ENCODE measurements at places on chromosomes 6 and 20. TPM values are rescaled to one million over a fixed set of nuclear protein-coding genes. Genes with fewer than 3 reads are reported as not detected.
A peak's percentile ranks its signal among the peaks of the same experiment; 100 is the strongest.

GRCh38 chr20:36756496-36756895 lies 10.6 kb upstream of the NDRG3 start:
- H3K36me3 ChIP-seq, result peaks cover 7% of the 10 kb centered on the region
- peaks cover 6% of the 10 kb centered on the region for H3K4me1 ChIP-seq
- H3K27me3 ChIP-seq, result no peaks in the 10 kb centered on the region
- no peak overlapping the region for H3K4me3 ChIP-seq
- peak overlapping the region; percentile 100 for H3K27ac ChIP-seq

DNA sequence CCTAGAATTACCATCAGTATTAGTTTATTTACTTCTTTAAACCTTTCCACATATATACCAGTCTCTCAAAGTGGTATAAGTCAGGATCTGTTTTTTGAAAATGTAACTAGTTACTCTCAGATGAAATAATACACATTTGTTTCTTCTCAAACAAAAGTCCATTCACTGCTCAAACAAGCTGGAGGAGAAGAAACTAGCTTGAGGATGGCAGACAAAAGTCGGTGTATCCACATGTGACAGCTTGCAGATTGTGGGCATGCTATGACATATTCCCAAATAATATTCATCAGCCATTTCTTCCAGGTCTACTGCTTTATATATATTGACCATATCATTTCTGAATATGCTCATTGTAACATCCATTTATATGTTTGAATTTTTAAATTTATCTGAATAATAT lies 197.4 kb upstream of the KCNQ5 start:
- H3K4me1 ChIP-seq, result peaks cover 19% of the 10 kb centered on the region
- peaks cover 2% of the 10 kb centered on the region for H3K27me3 ChIP-seq
- H3K4me3 ChIP-seq, result no peak overlapping the region
- no peaks in the 10 kb centered on the region for H3K36me3 ChIP-seq

GRCh38 chr6:169845426-169846285 lies 94.2 kb downstream of the ERMARD start:
- H3K4me1 ChIP-seq, result peaks cover 15% of the 10 kb centered on the region
- no peaks in the 10 kb centered on the region for H3K36me3 ChIP-seq
- peaks cover 4% of the 10 kb centered on the region for H3K27me3 ChIP-seq
- no peak overlapping the region for H3K4me3 ChIP-seq
- DNase-seq, result no peak

GRCh38 chr20:58388028-58388601 lies 914 bp upstream of the VAPB start:
- peaks cover 19% of the 10 kb centered on the region for H3K4me1 ChIP-seq
- H3K27ac ChIP-seq, result no peak overlapping the region
- no peak overlapping the region for H3K4me3 ChIP-seq
- peaks cover 4% of the 10 kb centered on the region for H3K27me3 ChIP-seq

DNA sequence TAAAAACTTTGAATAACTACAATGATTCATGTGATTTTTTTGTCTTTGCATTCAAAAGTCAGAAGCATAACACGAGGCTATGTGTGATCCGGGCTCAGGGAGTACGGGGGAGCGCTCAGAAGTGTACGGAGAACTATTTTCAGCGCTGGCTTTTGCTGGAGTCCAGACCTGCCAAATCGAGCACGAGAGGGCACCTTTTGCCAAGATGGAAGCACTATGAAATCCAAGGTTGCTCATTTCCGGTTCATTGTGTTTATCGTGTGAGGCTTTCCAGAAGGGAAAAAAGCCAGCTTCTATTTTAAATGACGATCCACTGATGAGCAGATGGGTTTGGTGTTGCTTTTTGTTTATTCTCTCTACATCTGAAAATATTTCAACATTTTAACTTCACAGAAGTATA lies 11.3 kb downstream of the RAMACL start:
- H3K27ac ChIP-seq, result no peak overlapping the region
- peaks cover 25% of the 10 kb centered on the region for H3K4me1 ChIP-seq
- H3K4me3 ChIP-seq, result no peak overlapping the region
- no peak for DNase-seq

DNA sequence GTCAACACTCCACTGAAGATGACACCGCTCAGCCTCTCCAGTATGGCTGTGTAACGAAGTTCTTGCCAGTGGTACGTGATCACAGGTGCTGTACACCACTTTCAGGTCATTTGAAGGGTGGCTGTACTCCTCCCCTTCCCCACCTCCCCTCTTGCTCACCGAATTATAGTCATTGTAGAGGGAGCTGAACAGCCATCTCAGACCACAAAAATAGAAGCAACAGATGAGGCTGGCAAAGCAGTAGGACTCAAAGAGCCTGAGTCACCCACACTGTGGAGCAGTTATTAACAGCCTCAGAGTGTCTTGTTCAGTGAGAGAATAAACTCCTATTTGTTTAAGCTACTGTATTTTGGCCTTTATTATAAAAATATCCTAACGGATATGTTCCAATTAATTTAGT lies 192.5 kb upstream of the MCHR2 start:
- peaks cover 3% of the 10 kb centered on the region for H3K27me3 ChIP-seq
- H3K4me3 ChIP-seq, result no peak overlapping the region
- no peak for DNase-seq
- H3K4me1 ChIP-seq, result peaks cover 2% of the 10 kb centered on the region

DNA sequence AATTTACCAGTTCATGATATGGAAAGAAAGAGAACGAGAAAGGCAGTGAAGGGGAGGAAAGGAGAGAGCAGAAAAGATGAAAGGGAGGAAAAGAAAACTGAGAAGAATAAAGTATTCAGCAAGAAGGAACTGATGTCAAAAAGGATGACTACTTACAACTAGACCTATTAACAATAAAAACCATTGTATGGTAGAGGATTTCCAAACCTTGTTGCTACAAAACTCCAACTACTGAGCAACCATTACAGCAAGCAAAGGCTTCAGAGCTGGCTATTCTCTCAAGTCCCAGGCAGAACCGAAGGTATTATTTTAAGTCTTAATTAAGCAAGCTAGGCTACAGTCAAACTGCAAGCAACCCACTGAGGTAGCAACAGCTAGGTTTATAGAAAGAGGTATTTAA lies 142.2 kb downstream of the BTBD9 start:
- no peak overlapping the region for H3K27ac ChIP-seq
- peaks cover 2% of the 10 kb centered on the region for H3K27me3 ChIP-seq
- no peak overlapping the region for H3K4me3 ChIP-seq
- DNase-seq, result no peak
- H3K4me1 ChIP-seq, result no peaks in the 10 kb centered on the region

DNA sequence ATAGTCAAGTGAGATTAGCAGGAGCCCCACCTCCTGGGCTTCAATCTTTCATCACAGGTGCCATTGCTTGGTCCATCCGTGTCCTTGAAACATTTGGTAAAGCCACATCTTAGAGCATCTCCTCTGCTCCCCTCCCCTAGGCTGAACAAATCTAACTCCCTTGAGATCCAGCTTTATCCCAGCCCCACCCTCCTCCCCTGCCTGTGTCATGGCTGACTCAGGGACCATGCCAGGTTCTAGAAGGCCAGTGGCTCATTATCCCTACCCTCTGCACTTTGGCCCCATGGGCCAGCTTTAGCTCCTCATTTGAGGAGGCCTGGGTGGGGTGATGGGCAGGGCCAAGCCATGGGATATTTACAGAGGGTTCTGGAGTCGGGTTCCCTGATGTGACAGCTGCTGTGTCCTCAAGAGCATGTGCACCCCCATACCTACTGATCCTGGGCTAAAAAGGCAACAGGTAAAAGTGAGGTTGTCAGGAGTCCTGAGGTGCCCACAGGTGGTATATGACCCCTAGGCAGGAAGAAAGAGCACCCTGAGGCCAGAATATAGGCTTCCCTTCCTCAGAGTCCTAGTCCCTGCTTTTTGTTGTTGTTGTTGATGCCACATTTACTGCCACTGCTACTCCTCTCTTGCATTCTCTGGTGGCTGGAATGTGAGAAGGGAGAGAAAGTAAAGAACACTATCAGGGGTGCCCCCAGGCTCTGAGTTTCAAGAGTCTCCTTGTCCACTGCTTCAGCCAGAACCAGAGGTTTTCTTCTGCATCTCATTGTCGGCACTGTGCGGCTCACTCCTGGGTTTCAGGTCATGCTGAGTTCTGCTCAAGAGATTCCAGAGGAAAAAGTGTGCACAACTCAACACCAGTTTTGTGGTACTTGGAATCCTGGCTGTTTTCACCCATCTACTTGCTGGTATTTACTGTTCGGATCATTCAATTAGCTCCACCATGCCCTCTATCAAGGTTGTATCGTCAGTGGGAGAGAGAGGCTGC lies 228.4 kb downstream of the LRFN2 start:
- no peaks in the 10 kb centered on the region for H3K36me3 ChIP-seq
- no peak overlapping the region for H3K27ac ChIP-seq
- DNase-seq, result no peak
- no peak overlapping the region for H3K4me3 ChIP-seq

DNA sequence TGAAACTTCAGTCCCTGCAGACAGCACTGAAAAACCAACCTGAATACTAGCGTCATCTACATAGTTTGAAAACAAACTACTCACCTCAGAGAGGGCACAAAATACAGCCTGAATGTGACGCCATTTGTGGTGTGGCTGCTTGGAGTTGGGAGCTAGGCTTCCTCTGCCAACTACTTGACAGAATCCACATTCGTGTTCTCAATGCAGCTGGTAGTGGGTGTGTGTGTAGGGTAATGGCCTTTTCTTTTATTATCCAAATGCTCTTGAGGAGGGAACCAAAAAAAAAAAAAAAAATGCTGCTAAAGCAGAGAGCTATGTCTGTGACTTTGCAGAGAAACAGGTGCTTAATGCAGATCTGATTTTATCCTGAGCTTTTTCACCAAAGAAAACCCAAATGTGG lies 207.8 kb downstream of the OTOR start:
- H3K4me3 ChIP-seq, result no peak overlapping the region
- no peaks in the 10 kb centered on the region for H3K27me3 ChIP-seq
- DNase-seq, result no peak
- no peaks in the 10 kb centered on the region for H3K36me3 ChIP-seq

GRCh38 chr6:152316024-152316423 lies 321.1 kb downstream of the SYNE1 start:
- DNase-seq, result no peak
- peaks cover 6% of the 10 kb centered on the region for H3K4me1 ChIP-seq
- H3K4me3 ChIP-seq, result no peak overlapping the region
- H3K27ac ChIP-seq, result no peak overlapping the region

GRCh38 chr6:146871611-146872425 lies 273.0 kb downstream of the ADGB start:
- H3K4me1 ChIP-seq, result peaks cover 5% of the 10 kb centered on the region
- H3K36me3 ChIP-seq, result no peaks in the 10 kb centered on the region
- DNase-seq, result no peak
- no peak overlapping the region for H3K4me3 ChIP-seq
- no peak overlapping the region for H3K27ac ChIP-seq

DNA sequence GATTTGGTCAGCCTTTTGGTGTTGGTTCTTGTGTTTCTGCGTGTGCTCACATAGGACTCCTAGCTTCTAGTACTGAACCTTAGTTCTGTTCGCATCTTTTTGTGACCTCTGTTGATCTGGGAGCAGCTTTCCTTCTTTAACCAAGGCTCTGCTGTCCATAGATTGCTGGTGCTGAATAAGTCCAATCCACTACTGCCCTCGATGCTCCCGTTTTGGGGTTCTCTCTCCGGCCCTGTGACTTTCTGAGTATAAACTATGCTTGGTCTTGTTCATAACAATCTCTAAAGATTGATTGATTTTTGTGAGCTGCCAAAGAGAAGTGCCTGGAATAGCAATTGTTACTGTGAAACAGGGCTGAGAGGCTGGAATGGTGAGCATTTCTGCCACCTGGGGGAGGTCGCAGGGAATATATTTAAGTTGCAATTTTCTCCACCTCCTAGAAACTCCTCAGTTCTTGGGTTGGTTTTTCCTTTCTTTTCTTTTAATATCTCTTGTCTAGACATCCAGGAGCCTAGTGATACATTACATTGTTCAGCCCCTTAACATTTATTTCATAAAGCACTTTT lies 422.9 kb upstream of the CHD6 start:
- H3K36me3 ChIP-seq, result peaks cover 13% of the 10 kb centered on the region
- H3K27me3 ChIP-seq, result peaks cover 1% of the 10 kb centered on the region
- no peak for DNase-seq
- no peak overlapping the region for H3K27ac ChIP-seq
- H3K4me3 ChIP-seq, result no peak overlapping the region

DNA sequence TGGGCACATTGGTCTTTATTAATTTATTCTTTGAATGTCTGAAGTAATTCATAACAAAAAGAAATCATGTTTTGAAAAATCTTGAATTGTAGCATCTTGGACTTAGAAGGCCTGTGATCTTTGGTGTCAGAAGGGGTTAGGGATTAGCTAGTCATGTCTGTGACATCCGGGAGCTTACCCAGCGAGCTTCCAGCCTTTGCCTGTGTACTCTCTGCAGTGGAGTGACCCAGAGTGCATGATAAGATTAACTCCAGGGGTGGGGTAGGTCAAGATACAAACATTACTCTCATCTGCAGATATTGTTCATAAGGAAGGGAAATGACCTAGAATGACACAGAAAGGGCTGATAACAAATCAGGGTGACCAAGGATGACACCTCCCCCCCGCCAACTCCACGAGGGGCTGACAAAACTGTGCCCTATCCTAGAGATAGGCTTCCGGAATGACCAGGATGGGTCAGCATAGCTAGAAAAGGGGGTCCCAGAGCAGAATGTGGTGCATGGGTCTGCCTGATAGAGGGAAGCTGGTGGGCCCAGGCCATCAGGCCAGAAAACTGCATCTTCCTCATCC lies 56.6 kb upstream of the BLCAP start:
- H3K27me3 ChIP-seq, result peaks cover 7% of the 10 kb centered on the region
- no peak overlapping the region for H3K27ac ChIP-seq
- no peak overlapping the region for H3K4me3 ChIP-seq
- H3K36me3 ChIP-seq, result no peaks in the 10 kb centered on the region
- no peak for DNase-seq

DNA sequence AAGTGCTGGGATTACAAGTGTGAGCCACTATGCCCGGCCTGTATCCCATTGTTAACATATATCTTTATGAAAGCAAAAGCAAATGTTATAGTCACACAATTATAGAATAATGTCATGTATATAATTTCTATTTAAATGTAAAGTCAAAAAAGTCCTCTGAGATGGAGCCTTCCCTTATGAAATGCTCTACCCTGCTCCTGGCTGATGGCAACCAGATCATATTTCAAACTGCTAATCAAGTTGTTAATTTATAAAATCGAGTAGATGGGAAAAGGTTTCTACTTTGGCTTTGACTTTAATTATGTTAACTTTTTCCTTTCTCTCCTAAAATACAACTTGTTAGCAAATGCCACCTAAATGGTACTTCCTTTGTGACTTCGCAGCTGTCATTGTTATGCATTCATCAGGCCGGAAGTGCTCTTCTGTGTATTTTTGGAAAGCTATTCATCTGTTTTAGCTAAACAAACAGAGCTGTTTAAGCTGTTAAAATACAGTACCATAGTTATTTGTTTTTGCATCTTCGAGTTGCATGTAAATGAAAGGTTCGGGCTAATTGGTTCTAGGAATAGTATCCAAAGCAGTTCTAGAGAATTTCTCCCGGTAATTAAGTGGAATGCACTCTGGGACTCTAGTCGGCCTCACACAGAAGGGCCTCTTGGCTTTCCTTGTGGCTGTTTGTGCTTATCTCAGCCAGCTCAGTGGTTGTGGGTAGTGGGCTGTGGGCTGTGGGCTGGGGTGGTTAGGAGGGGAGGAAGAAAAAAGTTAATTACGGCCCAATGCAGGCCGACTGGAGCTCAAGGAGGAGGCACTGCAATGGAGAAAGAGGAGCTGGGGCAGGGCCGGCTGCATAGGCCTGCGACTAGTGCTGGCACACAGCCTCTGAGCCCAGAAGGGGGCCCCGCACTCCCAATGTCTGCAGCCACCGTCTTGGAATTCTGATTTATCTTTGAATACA lies 34.8 kb downstream of the SLC35D3 start:
- peak; percentile 58 for DNase-seq
- H3K36me3 ChIP-seq, result no peaks in the 10 kb centered on the region
- peaks cover 38% of the 10 kb centered on the region for H3K4me1 ChIP-seq
- H3K27me3 ChIP-seq, result peaks cover 4% of the 10 kb centered on the region

The CST7 gene
- total RNA-seq, result not detected

The HLA-DQB1 gene
- 22.0 TPM for total RNA-seq

The MBOAT1 gene
- total RNA-seq, result 10.7 TPM

The ARG1 gene
- total RNA-seq, result not detected

The EFCAB8 gene
- total RNA-seq, result 1.1 TPM

The PDYN gene
- not detected for total RNA-seq

The SAMD5 gene
- total RNA-seq, result 4.7 TPM

The INSM1 gene
- not detected for total RNA-seq

Measured in endothelial cell (in vitro differentiated cells).